ENCODE measurements at places on chromosomes 2 and 18. TPM values are rescaled to one million over a fixed set of nuclear protein-coding genes. Genes with fewer than 3 reads are reported as not detected.

CCBE1 gene
- total RNA-seq: 10.4 TPM

MTCL1 gene
- total RNA-seq: 52.2 TPM

POTEJ gene
- total RNA-seq: not detected

FAP gene
- 0.16 TPM for total RNA-seq

HOXD3 gene
- total RNA-seq: 0.20 TPM

MYOM1 gene
- 0.05 TPM for total RNA-seq

WNT10A gene
- 0.18 TPM for total RNA-seq

EVX2 gene
- total RNA-seq: not detected

FIGN gene
- 1.8 TPM for total RNA-seq

SPDYA gene
- 0.32 TPM for total RNA-seq

TMEM247 gene
- total RNA-seq: not detected

SPC25 gene
- 20.3 TPM for total RNA-seq

GALNT1 gene
- total RNA-seq: 56.0 TPM

CMPK2 gene
- total RNA-seq: 1.1 TPM

RAB6C gene
- not detected for total RNA-seq

Measured in A549 treated with CORT108297 at 1 μM for 4 hours (cell line).